SK-N-SH treated with all-trans-retinoic acid at 6 μM for 48 hours (cell line): ENCODE measurements at places on chromosomes 1 and 21.

DNA sequence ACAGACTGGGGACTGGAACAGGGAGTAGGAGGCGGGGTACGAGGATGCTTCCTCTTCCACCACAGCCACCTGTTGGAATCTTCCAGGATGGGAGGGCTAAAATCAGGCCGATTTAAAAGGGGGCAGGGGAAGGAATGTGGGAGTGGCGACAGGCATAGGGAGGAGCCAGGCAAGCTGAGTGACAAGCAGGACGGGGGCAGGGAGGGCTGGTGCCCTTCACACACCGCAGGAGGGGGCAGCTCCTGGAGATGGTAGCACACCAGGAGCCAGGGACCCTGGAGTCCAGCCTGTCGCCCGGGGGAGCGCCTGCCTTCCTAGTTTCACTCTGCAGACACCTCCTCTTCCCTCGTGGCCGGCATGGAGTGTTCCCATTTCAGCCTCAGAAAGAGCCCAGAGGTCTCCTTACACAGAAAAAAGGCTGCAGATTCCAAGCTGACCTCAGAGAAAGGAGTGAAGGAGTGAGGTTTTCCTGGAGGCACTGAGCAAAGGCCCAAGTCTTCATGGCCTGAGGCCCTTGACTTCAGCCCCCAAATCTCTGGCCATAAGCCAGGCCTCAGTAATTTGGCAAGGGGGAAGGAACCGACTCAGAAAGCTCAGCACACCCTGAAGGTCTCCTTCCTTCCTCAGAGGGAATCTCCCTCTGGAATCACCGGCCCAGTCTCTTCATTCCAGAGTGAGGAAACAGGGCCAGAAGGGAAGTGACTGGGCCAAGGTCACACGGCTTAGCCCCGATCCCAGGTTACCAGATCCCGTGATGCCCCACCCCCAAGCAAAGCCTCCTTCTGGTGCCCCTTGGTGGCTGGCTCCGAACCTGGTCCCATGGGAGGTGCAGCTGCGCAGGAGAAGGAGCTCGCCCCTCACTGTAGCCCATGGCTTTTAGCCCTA lies 8.1 kb downstream of the BLACAT1 start:
- no peak for ATAC-seq

GRCh38 chr1:24875991-24876506 lies 54.0 kb downstream of the RUNX3 start:
- ATAC-seq = no peak

DNA sequence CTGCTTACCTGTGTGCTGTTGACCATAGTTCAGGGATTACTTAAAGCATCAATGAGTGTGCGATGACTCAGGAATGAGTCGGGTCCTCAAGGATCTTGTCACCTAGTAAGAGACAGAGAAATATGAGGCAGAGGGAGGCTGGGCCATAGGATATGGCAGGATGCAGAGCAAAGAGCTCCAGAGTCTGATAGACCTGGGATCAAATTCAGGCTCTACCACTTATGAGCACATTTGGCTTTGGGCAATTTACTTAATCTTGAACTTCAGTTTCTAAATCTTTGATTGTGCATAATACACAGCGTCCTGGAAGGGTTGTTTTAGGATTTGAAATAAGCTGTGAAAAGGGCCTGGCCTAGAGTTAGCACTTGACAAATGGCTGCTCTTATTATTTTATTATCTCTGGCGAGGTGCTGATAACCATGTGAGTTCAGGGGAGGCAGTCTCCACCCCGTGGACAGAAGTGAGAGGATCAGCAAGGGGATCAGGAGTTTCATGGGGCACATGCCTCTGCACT lies 94.5 kb downstream of the ROR1 start:
- ATAC-seq = no peak; the same call in 2 of the 3 replicates

- no peak for ATAC-seq
Measured at GRCh38 chr1:25906644-25907300, 553 bp upstream of the STMN1 start.

- no peak for ATAC-seq
Measured at GRCh38 chr21:45162809-45163208, 88.4 kb downstream of the ADARB1 start.

- peak; percentile 86 for ATAC-seq
Measured at GRCh38 chr1:89598450-89599331, 34.2 kb upstream of the LRRC8C start.

- ATAC-seq = no peak
Measured at GRCh38 chr21:27725916-27726315, 759.0 kb upstream of the ADAMTS5 start.

DNA sequence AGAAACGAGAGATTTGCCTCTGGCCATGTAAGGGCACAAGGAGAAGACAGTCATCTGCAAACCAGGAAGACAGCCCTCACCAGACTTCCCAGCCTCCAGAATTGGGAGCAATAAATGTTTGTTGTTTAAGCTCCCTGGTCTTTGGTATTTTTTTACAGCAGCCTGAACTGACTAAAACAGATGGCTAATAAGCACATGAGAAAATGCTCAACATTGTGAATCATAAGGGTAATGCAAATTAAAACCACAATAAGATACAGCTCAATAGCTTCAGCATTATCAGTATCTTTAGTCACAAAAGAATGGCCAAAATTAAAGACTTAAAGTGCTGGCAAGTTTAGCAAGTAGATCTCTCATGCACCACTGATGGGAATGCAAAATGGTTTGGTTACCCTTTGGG lies 11.7 kb downstream of the UBE2G2 start:
- no peak for ATAC-seq

DNA sequence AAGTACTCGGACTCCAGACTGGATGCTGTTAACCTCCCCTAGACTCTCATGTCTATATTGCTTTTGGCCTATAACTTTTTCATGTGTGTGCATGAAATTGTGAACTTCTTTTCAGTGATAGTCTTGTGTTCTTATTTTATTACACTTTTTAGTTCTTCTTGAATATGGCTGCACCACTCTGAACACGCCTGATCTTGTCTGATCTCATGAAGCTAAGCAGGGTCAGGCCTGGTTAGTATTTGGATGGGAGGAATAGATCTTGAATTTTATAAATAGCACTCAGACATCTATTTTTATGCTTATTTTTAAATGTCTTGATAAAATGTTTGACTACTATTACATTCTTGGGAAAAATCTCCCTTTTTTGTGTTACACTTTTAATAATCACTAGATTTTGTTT lies 22.4 kb downstream of the TCP10L start:
- ATAC-seq = no peak

DNA sequence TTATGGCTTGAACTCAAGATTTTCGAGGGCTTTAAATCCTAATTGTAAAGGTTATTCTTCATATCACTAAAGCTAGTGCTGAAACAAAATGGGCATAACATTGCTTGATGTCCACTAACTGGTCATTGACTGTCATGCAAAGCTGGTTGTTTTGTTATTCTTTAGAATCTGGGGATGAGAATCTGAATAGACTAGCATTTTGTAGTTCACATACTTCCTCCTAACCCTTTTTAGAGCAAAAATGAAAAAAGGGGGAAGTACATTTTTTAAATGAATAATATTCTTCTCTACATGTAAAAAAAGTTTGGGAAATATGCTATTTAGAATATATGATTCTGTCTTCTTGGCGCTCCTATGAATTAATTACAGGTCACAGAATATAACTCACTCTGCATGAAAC lies 72.2 kb upstream of the HMCN1 start:
- no peak for ATAC-seq

DNA sequence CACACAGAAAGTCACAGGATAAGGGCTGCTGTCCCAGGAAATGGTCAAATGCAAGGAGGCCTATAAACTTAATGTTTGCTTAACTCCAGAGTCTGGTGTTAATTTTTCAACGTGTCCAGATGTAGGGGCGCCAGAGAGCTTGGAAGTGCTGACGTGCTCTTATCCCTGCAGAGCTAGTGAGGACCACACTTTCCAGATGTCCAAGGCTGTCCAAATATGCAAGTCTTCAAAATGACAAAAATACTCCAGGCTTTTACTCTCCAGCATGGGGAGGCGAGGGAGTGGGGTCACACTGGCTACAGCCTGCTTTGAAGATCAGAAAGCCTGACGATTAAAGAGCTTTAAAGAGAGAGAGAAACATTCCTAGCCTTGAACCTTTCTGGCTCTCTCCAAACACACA lies 57.6 kb downstream of the ABCA4 start:
- ATAC-seq = peak; percentile 53

DNA sequence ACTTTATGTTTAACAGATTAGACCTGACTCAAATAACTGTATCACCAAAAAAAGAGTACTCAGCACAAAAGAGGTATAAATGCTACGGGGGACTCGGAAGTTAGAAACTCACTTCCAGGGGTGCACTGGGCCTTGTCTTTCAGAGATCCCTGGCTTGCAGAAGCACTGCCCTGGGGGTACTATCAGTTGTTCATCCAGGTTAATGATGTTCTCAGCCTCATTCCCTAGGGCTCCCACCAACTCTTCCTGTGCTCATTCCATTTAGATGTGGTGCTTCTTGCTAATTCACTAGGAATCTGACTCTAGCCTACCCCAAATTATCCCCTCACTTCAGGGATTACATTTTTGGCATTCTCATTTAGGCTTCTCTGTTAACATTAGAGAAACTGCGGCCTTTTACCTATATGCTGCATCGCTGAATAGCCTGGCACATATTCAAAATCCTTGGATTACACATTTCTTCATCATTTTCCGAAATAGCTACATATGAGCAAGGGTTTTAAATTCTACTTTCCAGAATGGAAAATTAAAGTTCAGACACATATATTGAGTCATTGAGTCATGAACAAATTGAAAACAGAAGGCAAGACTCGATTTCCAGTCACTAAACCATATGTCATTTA lies 338.5 kb downstream of the KCTD3 start:
- ATAC-seq = peak; percentile 54

GRCh38 chr1:27643600-27644368 lies 8.8 kb upstream of the FGR start:
- peak; percentile 95 for ATAC-seq

GRCh38 chr1:107328087-107328486 lies 187.2 kb downstream of the NTNG1 start:
- no peak for ATAC-seq

DNA sequence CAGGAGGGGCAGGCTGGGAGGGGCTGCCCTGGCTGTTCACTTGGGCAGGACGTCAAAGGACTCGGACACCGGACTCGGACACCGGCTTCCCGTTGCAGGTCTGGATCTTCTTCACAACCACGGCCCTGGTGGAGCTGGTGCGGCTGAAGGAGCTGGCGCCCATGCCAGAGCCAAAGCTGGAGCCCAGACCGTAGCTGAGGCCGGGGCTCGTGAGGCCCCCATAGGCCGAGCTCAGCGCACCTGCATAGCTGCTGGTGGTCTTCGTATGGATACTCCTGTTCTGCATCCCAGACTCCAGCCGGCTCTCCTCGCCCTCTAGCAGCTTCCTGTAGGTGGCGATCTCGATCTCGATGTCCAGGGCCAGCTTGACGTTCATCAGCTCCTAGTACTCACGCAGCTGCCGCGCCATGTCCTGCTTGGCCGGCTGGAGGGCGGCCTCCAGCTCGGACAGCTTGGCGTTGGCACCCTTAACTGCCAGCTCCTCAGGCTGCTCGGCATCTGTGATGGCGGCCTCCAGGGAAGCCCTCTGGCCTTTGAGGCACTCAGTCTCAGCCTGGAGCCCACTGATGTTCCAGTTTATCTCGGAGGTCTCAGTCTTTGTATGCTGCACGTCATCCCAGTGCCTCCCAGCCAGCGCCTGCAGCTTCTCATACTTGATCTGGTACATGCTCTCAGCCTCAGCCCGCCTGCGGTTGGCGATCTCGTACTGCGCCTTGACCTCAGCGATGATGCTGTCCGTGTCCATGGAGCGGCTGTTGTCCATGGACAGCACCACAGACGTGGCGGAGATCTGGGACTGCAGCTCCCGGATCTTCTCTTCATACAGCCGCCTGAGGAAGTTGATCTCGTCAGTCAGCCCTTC lies 15.1 kb upstream of the KLF17 start:
- ATAC-seq = no peak

GRCh38 chr1:2115702-2116341 lies 65.6 kb downstream of the PRKCZ start:
- no peak for ATAC-seq

DNA sequence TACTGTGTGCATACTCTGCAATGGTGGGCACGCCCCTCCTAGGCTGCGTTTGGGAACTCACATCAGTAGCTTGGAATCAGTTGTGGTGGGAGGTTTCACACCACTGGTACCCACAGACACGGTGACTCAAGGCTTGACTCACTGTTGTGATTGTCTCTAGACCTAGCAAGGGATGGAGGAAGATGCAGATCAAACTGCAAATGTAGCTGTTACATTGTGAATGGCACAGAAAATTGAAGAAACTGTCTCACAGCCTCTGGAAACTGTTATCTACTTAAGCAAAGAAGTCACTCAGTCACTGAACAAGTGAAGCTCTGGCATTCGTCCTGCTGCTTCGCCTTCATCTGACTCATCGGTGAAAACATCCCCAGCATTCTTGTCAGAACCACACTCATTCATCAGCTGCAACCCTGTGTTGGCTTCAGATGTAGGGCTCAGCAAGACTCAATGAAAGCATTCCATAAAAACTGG lies 59.5 kb downstream of the POFUT2 start:
- ATAC-seq = peak; percentile 92

- peak; percentile 62 for ATAC-seq
Measured at GRCh38 chr1:234533034-234533891, 54.3 kb upstream of the TARBP1 start.

DNA sequence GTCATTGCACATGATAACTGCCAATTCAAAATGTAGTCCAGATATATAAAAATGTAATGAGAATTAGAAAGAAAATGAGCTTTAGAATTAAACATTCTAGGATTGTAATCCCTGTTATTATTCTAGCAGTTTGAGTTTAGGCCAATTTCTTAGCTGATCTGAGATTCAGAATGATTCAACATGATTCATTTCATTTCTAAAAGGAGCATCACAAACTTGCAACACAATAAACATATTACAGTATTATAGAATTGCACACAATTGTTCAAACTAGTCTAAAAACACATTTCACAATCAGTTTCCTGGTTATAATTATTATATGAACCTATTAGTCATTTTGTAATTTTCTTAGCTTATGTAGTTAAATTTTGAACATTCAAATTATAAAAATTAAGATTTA lies 43.3 kb upstream of the TSHB start:
- ATAC-seq = no peak
